Neural crest cell (in vitro differentiated cells): ENCODE measurements at places on chromosomes 12 and 14.

DNA sequence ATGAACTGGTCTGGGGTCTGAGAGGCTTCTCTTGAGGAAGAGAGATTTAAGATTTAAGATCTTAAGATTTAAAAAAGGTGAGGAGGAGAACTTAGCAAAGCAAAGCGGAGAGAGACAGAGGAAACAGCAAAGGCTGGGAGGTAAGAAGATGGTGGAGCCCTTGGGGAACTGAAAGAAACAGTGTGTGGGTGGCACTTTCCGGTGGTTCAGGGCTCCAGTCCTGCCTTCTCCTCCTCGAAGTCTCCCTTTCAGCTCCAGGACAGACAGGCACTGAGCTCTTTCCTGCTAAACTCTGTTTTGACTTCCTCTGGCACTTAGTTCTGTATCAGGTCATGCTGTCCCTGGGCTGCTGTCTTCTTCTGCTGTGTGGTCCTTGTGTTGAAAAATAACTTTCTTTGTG is 298.7 kb upstream of the SRRM4 start:
- DNase-seq = no peak

GRCh38 chr14:100059438-100059781 is 5.8 kb upstream of the EVL start:
- no peak for DNase-seq

- no peak for DNase-seq
Measured at GRCh38 chr12:93918900-93919299, 229.5 kb upstream of the PLXNC1 start.

DNA sequence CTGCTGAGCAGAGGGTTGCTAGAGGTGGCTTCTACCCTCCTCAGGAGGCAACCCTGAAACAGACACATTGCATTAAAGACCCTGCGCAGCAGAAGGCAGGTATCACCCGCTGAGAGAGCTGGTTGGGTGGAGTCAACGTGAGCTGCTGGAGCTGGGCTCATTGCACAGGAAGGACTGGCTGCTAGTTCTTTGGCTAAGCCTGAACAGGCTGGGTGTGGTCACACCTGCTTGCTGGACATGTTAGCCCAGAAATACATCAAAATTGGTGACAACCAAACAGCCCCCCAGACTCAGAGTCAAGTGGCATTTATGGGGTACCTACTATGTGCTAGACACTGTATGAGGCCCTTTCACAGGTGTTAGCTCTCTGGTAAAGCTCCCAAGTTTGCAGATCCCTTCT is 33.8 kb upstream of the IRF2BPL start:
- DNase-seq = no peak

- DNase-seq = no peak
Measured at GRCh38 chr14:69690042-69690441, 76.9 kb upstream of the SRSF5 start.

- DNase-seq = no peak
Measured at GRCh38 chr12:67540920-67541624, 107.5 kb upstream of the DYRK2 start.
